ENCODE measurements at places on chromosomes 3 and 15.

- no peak for DNase-seq
Measured at GRCh38 chr3:190352861-190353457, 30.7 kb upstream of the CLDN1 start.

GRCh38 chr3:1380926-1381646, 288.3 kb downstream of the CNTN6 start:
- no peak for DNase-seq

DNA sequence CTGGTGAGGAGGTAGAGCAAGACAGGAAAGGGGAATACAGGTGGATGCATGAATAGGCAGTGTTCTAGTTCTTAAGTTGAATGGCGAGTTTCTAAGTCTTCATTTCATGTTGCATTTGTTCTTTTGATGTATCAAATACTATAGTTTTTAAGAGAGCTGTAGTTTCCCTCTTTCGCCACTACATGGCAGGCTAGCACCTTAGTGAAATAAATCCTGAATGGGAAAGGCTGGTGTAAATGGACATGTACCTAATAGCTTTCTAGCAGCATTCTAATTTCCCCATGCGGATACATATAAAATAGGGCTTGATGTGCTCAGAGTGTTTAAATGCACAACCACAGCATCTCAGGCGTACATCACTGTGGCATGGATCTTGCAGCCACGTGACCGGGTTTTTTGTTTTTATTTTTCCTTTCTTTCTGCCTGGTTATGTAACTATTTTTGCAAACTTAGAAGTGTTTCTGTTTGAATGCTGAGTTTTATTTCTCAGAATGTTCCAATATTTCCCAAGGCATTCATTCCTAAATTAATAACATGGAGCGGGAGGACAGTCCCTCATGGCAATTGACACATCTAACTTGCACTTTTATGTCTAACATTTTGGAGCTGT, 23.5 kb upstream of the CLN6 start:
- DNase-seq, result peak; percentile 84

- DNase-seq, result no peak
Measured at GRCh38 chr3:186152361-186152798, 43.5 kb upstream of the ETV5 start.

DNA sequence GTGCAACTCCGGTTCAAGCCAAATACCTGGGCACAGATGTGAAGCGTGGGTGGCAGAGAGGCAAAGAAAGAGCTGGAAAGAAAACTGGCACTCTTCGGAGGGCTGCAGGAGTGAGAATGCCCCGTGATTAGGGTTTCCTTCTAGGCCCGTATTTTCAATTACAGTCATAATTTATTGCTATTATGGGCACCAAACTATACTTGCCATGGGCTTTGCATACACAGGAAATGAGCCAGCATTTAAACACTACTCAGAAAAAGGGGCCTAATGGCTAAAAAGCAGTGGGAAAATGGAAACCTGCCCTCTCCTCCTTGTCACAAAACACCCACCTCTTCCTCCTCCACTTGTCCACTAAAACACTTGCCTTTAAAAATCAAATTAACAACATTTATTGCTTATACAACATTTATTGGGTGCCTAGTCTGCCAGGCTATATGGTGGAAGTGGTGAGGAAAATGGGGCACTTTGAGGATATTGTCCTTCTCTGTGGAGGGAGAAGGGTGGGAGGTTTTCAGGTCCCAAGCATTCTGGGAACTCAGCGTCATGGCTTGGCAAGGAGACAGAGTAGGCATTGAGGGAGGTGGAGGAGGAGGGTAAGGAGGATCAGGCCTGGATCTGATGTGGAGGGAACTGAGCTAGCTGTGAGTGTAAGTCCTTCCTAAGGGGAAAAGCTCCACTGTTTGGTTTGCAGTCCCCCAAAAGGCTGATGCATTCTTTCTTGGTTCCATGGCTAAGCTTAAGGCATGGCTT, 160.9 kb downstream of the SLCO3A1 start:
- DNase-seq, result no peak

- DNase-seq, result no peak
Measured at GRCh38 chr3:144049374-144049773, 77.8 kb downstream of the DIPK2A start.

DNA sequence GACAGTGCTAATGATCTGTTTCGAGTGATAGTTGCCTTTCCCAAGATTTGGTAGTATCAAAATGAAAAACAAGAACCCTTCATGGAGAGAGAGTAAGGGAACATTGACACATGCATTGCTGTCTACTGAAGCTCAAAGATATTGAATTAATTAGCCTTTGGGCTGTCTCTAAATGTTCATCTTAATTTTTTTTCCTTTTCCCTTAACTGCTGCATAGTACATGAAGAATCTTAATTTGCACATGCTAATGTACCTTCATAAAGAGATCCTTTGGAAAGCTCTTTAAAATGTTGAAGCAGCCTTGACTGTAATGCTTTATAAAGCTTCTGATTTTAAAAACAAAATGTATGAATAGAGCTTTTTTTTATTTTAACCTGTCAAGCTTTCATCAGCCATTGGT, 452.2 kb downstream of the TUSC7 start:
- no peak for DNase-seq

DNA sequence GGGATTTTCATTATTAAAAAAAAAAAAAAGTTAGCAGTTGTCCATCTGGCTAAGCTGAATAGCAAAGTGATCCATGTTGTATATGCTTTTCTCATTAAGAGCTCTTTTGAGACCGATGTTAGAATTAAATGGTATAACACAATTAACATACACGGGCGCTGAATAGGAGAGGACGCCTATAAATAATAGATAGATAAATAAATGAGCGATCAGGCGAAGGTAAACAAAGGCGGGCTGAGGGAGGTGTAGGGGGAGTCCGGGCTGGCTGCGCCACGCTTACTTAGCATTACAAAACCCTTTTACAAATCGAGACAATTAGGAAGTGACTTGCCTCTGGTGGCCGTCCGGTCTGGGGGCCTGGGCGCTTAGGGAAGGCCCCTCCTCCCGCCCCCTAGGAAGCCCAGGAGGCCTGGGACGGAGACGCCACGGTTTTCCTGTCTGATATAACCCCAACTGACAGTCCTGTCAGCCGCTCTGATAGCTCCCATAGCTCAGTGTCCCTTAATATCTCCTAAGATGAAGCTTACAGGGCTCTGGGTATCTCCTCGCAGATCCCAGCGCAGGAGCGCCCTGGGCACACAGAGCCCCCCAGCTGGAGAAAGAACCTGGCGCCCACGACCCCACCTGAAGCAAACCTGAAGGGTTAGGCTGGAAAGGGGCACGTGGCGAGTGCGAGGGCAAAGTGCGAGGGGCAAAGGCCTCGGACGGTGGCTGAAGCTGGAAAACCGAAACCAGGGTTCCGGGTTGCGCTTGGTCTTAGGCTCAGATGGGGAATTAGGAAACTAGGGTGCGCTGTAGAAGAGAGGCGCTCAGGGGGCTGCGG, 3.6 kb downstream of the SOX14 start:
- no peak for DNase-seq

All from astrocyte of the spinal cord (primary cell).